SW 1271 (cell line): ENCODE measurements at places on chromosomes 5 and 9.

- DNase-seq = peak; percentile 35
These were observed 71.5 kb downstream of the DAP start for GRCh38 chr5:10689391-10690081.

GRCh38 chr5:7410936-7411511 is 15.1 kb downstream of the ADCY2 start:
- no peak for DNase-seq

- no peak for DNase-seq
These were observed 47.6 kb upstream of the EXOC3 start for GRCh38 chr5:395156-395920.

DNA sequence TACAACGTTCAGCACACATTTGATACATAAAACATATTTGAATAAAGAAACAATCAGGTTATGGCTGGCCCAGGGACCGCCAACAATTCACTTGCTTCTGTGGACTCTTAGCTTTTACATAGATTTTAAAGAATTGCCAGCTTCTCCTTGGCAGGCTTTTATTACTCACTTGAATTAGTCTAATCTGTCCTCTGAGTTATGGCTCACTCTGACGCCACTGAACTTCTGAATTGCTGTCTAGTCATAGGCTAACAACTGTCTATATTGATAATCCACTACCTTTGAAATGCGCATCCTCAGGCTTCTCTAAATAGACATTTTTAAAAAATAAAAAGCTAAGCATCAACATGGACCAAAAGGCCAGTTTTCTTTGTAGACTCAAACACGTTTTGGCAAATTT is 317.4 kb upstream of the SGCD start:
- no peak for DNase-seq

DNA sequence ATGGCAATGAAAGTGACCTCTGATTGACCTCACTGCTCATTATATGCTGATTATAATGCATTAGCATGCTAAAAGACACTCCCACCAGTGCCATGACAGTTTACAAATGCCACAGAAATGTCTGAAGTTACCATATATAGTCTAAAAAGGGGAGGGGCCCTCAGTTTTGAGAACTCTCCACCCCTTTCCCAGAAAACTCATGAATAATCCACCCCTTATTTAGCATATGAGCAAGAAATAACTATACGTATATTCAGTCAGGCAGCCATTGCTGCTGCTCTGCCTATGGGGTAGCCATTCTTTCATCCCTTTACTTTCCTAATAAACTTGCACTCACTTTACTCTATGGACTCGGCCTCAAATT is 163.1 kb downstream of the ESM1 start:
- DNase-seq = no peak

- DNase-seq = no peak
These were observed 899 bp upstream of the MED10 start for GRCh38 chr5:6379246-6379645.

DNA sequence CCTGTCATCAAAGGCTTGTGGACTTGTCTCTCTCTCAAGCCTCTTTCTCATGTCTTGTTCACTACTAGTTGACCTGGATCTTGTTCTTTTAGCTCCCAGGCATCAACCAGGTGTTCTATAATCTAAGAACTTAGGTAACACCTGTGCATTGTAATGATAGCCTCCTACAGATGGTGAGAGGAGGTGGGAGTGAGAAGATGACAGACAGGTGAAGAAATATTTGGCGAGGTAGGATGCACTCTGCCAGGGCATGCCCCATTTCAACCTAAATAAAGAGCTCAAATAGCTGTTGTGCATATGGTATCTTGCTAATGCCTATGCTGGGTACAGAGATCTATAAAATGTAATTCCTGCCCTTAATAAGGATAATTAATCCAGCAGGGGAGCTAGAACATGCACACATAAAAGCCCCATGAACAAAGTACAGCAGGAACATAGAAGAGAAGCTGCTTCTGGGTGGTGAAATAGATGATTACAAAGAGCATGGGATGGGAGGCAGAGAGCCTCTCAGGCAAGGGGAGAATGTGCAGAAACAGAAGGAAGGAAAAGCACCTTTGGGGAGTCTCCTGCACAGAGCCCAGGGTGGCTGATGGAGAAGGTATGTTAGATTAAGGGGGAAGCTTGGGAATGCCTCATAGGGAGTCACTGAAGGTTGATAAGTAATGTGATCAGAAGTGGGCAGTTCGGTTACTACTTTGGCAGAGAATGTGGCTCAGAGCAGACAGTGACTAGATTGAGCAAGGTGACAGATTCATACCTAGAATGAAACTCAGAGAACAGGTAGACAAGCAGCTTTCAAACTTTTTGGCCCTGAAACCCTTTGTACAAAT is 28.0 kb upstream of the PLIN2 start:
- DNase-seq = no peak
